Activated CD4-positive, alpha-beta T cell treated with anti-CD3 and anti-CD28 coated beads for 24 hours (primary cell): ENCODE measurements at places on chromosomes 3 and 15.

- DNase-seq, result peak; percentile 6
Measured at GRCh38 chr3:68088216-68088615, 433.8 kb upstream of the SUCLG2 start.

GRCh38 chr15:52667597-52667996 lies 11.6 kb downstream of the ATOSA start:
- no peak for DNase-seq

GRCh38 chr15:98427321-98427720 lies 221.0 kb upstream of the IGF1R start:
- DNase-seq, result no peak

DNA sequence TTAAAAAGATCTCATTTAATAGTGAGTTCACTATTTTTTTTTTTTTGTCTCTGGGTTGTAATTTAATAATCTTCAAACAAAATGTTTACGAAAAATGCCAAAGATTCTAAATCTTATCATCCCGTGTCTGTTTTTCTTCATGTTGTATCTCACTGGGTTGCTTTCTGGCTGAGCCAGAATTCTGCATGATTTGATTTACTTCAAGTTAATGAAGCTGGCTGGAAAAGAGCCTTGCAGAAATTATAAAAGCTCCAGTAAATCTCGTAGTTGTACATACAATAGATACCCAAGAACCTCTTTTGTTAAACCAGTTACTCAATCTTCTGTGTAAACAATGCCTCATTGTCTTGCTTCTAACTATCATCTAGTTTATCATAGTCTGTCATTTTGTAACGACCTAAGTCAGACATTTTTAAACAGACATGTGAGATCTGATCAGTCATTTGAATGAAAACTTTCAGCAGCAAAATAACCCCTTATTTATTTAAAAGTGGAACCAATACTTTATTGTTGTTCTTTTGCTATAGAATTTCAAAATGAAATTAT lies 249.0 kb downstream of the MCTP2 start:
- no peak for DNase-seq

DNA sequence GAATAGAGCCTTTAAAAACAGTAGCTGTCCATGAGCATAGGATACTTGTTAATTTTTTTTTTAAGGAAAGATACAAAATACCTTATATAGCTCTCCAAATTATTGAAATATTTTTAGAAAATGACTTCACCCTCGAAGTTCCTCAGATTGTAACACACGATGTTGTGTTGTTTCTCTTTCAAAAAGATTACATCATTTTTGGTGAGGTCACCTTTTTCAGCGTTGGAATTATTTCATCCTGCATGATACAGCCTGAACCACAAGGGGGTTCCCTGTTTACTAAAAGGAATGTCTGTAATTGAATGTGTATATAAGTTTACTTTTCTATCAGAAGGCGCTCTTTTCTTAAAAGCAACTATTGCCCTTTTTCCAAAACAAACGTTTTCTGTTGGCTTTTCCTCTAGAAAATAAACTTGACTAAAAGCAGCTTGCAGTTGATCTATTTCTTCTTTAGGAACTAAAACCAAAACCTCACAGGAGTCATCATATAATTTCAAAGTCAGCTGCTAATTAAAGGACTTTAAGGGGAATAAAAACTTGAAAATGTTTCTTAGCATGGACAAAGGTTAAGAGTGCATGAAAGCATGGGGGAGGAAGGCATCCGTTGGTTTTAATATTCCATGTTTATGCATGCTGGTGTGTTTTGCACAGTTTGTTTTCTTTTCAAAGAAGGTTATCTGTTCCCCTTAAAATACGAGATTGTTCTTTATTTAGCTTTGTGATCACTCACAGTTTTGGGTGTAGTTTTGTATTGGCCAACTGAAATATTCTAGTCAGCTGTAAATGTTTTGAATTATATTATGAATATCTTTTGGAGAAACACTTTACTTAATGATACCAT lies 29.4 kb downstream of the LYSMD4 start:
- no peak for DNase-seq

- no peak for DNase-seq
Measured at GRCh38 chr3:172606021-172606420, 82.8 kb upstream of the TNFSF10 start.

- no peak for DNase-seq
Measured at GRCh38 chr15:62622775-62623174, 419.8 kb upstream of the TPM1 start.

- DNase-seq, result no peak
Measured at GRCh38 chr15:36734366-36734765, 154.9 kb downstream of the CDIN1 start.

DNA sequence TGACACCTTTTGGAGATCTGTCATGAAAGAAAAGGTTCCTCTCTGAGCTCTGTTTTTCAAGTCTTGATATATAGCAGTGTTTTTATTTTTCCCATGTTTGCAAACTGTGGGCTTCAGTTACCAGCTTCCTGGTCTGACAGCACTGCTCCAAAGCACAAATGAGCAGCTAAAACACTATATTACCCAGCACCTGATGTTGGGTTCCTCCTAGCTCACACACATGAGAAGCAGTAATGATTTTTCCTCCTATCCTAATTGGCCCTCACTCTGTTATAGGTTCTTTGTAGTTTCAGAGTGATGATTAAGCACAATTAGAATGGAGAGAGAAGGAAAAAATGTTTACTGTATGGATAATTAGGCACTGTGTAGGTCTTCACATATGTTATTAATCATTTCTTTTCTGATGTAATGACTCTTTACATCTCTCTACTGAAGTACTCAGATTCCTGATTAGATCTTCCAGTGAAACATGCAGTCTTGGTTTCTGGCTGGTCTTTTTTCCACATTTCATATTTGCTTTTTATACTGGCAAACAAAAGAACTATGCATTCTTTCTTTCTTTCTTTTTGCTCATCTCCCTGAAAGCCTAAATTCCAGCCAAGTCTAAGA lies 939.7 kb downstream of the NSUN3 start:
- DNase-seq, result no peak

DNA sequence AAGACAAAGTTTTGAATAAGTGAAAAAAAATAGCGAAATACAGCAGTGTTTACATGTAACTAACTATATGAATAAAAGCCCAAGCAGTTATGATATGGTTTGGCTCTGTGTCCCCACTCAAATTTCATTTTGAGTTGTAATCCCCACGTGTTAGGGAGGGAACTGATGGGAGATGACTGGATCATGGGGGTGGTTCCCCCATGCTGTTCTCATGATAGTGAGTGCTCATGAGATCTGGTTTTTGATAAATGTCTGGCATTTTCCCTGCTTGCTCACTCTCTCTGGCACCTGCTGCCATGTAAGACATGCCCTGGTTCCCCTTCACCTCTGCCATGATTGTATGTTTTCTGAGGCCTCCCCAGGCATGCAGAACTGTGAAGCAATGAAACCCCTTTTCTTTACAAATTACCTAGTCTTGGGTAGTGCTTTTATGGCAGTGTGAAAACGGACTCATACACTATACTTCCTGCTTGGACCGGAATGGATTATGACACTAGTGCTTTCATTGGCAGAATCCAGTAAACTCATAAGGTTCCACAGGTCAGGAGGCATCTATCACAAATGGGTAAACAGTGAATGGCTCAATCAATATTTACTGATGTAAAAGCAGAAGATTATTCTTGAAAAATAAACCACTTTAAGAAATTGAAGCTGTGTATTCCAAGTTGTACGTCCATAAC lies 192.1 kb downstream of the CBLB start:
- peak; percentile 19 for DNase-seq

DNA sequence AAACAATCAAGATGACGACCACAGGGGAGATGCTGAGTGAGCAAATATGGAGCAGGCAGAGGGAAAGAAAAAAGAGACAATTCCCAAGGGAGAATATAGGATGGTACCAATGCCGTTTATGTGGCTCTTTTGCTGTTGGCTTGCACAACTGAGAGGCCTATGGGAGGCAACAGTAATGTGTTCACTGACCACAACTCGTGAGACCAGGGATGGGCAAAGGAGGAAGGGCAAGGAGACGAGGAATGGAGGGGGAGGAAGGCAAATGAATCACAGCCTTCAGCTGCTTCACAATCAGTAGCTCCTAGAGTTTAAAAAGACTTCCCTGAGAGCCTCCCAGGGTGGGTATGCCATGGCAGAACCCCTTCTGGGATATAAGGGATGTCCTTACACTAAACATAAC lies 131.5 kb downstream of the SLC9A9 start:
- DNase-seq, result no peak

GRCh38 chr3:101193957-101194356 lies 126.4 kb downstream of the IMPG2 start:
- DNase-seq, result no peak

GRCh38 chr3:139394116-139394515 lies 4.7 kb upstream of the COPB2 start:
- no peak for DNase-seq

DNA sequence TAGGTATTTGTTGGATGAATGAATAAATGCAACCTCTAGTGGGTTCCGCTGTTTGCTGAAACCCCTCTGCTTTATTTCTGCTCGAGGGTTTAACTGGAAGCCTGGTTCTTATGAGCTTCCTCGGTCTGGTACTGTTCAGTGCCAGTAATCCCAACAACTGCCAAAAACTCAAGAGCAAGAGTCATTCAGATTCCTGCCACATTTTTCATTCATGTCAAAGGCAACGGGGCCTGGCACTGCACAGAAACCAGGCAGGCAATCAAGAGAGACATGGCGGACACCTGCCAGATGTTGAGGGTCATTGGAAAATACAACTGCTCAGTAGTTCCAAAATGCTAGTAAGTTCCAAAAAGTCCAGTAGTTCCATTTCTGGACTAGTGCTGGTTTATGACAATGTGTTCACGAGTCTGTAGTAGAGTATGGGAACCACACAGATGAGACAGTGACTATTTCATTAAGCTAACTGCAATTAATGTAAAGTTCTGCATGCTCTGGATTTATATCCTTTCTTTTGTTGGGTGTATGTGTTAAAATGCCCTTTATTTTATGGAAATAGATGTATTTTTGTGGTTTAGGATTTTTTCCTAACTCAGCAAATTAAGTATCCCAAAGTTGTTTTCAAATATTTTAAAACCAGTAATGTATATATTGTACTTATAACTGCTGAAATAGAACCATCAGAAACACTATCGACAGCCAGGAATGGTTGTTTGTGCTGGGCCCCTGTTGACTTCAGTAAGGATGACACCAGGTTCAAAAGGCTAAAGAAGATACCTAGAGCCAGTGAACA lies 22.7 kb upstream of the TMEM41A start:
- no peak for DNase-seq

GRCh38 chr3:76367281-76367680 lies 581.9 kb upstream of the ZNF717 start:
- no peak for DNase-seq

DNA sequence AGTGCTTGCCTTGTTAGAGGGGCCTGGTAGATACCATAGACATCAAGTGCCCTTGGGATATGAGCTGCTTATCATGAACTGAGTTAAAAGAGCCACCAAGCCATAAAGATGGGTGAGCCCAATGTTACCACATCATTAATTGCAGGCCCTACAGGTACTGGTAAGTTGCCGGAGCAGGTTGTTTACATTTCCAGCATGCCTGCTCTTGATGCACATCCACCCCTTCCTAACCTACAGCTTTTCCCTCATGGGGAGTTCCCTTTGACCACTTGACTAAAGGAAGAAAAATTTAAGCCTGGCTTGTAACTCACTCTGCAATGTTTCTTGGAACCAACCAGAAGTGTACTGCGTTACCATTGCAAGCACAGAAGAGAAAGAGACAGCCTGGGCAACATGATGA lies 24.7 kb upstream of the ULK4 start:
- DNase-seq, result no peak

- no peak for DNase-seq
Measured at GRCh38 chr15:43230640-43231115, 9.9 kb upstream of the EPB42 start.

DNA sequence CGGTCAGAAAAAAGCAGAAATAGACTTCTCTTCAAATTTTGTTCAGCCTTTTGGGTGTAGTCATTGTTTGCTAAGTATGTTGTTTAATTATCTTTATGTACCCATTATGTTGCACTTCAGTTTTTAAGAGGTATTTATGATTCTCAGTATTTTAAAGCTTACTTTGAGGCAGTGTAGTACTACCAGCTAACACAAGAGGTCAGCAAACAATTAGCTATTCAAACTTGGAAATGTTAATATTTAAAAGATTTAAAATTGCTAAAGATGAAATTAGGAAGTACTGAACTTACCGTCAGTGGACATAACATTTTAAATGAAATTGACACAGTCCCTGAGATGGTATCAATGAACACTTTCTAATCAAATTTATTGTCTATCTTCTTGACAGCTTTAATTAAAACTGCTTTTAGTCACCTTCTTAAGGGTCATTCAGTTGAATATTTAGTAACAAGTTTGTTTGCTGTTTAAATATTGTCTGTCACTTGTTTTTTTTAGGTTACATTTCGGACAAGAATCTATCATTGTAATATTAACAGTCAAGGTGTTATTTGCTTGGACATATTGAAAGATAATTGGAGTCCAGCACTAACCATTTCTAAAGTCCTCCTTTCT lies 28.1 kb downstream of the NKIRAS1 start:
- no peak for DNase-seq

DNA sequence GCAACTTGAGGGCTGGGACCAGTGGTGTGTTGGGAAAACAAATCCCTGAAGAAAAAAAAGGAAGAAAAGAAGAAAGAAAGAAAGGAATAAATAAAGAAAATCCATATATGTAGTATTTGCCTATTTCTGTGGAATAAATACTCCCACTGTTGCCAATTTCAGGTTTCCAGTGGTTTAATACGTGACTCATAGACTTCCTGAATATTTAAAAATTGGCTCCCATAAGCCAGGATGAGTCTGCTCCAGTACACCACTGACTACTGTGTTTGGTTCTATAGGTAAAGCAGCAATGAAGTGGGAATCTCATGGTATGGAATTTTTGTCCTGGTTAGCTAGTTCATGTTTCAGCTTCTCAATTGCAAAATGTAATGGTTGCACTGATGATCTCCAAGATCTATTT lies 31.6 kb downstream of the PYDC2 start:
- no peak for DNase-seq

DNA sequence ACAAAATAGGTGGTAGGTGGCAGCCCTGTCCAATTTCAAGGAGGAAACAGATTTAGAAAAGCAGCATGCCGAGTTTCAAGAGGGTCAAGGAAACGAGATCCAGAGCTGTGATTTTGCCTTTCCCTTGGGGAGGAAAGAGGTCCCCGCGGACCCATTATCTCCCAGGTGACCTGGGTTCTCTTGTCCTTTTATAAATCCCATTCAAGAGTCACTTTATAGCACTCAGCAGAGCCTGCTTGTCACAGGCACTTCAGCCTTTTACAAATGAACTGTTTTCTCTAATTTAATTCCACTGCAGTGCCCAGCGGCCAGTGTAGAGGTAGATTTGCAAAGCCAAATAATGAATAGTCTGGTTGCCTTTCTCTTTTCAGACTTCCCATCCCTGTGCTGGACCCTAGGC lies 99.9 kb downstream of the CD47 start:
- DNase-seq, result no peak

DNA sequence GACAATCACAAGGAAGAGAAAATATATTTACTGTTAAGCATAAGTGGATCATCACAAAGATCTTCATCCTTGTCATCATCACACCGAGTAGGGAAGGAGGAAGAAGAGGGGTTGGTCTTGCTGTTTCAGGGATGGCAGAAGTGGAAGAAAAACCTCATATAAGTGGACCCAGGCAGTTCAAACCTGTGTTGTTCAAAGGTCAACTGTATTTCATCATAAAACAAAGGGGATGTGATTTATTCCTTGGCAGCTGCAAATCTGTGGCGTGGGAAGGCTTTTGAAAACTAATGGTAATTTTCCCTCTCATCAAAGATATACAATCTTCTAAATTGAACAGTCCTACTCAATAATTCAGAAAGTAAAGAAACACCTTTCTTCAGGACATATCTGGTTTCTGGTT lies 129.9 kb upstream of the ABI3BP start:
- no peak for DNase-seq
